ENCODE measurements at places on chromosomes 5 and 9.

DNA sequence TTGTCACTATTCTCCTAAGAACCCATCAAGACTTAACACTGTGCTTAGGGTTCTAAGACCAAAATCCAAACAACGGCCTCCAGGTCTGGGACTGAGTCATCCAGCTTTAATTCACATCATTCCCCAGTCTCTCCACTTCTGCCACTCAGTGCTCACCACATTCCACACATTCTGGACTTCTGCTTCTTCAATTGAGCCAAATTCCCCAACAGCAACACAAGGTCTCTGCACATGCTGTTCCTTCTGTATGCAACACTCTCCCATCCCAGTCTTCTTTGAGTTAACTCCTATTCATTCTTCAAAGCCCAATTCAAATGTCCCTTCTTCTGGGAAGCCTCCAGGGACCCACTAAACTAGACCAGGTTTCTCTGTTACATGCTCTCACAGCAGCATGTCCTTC, 97.8 kb downstream of the GPR21 start:
- peak; percentile 83 for DNase-seq

GRCh38 chr9:88197781-88198340, 59.6 kb upstream of the SPATA31C2 start:
- peak; percentile 84 for DNase-seq

- no peak for DNase-seq
Observed at GRCh38 chr9:87502391-87503221, 4.9 kb downstream of the DAPK1 start.

GRCh38 chr5:93395971-93396379, 185.0 kb downstream of the NR2F1-AS1 start:
- DNase-seq, result no peak

- DNase-seq, result peak; percentile 21
Observed at GRCh38 chr5:102663749-102664530, 91.2 kb upstream of the PAM start.

DNA sequence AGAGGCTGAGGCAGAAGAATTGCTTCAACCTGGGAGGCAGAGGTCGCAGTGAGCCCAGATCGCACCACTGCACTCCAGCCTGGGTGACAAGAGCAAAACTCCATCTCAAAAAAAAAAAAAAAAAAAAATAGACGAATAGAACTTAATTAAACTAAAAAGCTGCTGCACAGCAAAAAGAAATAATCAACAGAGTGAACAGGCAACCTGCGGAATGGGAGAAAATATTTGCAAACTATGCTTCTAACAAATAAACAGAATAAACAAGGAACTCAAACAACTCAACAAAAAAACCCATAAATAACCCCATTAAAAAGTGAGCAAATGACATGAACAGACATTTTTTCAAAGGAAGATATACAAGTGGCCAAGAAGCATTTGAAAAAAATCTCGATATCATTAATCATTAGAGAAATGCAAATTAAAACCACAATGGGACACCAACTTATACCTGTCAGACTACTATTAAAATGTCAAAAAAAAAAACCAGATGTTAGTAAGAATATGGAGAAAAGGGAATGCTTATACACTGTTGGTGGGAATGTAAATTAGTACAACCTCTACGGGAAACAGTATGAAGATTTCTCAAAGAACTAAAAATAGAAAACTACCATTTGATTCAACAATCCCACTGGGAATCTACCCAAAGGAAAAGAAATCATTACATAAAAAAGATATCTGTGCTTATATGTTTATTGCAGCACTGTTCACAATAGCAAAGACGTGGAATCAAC, 21.9 kb upstream of the HRH2 start:
- no peak for DNase-seq

GRCh38 chr5:14148890-14149671, 5.9 kb downstream of the TRIO start:
- no peak for DNase-seq

DNA sequence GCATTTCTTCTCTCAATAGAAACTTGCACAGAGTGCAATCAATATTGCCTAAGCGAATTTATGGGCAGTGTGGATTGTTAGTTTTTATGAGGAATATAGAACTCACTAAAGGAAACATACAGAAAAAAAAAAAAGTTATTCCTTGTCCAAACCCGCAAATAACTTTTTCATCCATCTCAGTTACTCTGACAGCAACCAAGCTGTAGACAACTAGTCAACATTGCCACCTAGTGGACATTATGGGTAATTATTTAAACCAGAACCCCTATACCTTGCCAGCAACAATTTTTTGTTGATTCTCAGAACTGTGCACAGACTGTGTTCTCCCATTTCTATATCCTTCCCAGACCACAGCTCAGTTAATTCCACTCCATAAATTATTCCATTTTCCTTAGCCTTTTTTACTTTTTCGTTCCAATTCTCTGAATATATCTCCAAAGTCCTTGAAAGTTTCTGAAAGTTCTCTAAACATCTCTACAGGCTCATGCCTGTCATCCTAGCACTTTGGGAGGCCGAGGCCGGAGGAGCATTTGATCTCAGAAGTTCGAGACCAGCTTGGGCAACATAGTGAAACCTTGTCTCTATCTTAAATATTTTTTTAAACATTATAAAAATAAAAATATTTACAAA, 2.6 kb upstream of the AFAP1L1 start:
- DNase-seq, result peak; percentile 66

DNA sequence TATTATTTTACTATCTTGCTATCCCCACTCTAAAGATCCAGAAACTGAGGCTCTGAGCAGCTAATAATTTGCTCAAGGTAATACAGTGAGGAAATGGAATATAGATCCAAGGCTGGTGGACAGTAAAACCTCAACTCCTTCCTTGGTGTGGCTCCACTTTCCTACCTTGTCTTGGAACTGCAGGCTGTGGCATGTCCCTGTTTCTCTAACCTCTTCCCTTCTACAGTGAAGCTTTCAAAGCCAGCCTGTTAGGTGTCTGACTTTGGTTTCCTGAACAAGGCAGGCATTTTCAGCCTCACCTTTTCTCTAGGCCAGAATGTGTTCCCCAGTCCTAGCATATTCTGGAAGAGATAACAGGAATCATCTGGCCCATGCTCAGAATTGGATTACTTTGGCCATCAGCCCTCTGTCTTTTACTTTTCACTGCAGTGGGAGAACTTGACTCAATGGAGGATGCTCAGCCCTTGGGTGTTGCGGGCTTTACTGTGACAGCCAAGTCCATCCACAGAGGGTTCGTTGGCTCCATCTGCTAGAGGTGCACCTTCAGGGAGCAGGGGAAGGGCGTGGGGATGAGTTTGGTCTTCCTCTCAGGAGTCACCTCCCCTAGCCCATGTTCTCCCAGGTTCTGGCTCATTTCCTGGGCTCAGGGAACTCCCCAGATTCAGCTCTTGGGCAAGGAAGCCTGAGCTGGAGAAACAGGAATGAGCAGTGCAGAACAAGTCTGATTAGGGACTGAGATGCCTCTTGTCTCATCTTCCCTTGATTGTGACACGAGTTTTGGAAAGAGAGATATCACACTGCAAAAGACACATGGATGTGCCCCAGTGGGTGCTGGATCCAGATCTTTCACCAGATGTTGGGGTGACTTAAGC, 1.1 kb downstream of the NIPAL4 start:
- no peak for DNase-seq

DNA sequence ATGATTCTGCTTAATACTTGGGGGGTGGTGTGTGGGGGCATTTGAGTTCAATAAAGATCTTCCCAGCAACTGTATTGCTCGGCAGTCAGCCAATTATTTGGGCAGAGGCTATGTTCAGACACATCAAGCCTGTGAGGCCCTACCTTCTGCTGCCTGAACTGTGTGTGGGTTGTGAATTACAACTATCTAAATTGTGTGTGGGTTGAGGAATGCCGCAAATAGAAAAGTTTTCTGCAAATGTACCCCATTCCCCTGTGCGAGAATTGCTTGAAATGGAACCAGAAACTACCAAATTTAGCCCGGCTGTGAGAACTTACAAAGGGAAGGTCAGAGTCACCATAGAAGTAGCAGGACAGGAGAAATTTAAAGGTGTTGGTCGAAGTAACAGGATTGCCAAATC, 360.0 kb upstream of the PIK3R1 start:
- DNase-seq, result no peak

GRCh38 chr9:127977009-127977883, 3.5 kb downstream of the EEIG1 start:
- DNase-seq, result no peak
